ENCODE measurements at places on chromosomes 7 and 10.

DNA sequence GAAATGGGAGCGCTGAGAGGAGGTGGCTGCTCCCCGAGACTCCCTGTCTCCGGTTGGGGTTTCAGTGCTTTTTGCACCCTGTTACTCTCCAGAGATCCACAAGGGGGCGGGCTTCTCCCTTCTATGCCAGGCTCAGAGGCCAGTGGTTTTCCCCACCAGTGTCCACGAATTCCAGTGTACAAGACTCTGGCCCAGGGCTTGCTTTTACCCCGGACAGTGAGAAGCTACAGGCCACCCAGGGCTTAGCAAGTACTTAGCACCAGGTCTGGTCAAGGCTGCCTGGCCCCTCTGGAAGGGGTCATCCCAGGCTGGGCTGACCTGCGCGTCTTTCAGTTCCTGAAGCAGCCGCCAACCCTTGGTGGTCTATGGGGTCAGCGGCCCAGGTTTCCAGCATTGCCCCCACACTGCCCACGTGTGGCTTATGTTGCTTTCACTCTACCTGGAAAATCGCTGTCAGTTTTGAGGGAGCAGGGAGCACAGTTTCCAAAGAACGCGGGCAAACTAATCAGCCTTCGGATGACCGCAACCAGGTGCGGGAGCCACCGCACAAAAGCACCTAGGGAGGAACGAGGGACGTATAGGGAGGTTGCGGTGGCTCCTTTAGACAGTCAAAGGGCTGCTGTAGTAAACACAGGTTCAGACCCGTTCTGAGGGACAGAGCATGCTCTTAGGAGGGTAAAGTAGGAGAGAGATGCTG, 6.8 kb downstream of the CYP26A1 start:
- DNase-seq: peak; percentile 12

GRCh38 chr10:129530581-129530980, 63.5 kb downstream of the MGMT start:
- DNase-seq: no peak

DNA sequence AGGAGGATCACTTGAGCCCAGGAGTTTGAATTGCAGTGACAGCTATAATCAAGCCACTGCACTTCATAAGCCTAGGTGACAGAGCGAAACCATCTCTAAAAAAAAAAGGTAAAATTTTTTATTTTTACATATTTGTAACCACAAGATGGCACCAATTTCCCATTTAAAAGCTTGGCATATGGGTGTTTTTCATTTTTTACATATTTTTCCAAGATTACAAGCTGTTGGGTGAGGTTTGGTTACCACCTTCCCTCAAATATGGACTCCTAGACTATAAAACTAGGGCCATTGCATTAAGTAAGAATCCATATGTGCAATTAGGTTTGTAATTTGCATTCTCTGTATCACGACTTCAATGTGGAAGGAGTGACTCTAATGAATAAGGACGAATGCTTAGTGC, 129.3 kb upstream of the ACBD5 start:
- no peak for DNase-seq

GRCh38 chr10:77363210-77363609, 274.4 kb downstream of the KCNMA1 start:
- no peak for DNase-seq

- no peak for DNase-seq
Observed at GRCh38 chr7:70940597-70940996, 191.3 kb upstream of the GALNT17 start.

DNA sequence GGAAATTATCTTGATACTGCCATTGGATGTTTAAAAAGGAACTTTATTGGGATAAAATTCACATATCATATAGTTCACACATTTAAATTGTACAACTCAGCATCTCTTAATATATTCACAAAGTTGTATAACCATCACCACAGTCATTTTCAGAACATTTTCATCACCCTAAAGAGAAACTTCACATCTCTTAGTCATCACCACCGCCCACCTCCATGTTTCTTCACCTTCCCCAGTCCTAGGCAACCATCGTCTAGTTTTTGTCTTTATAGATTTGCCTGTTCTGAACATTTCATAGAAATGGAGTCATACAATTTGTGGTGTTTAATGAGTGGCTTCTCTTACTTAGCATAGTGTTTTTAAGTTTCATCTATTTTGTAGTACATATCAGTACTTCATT, 96.6 kb downstream of the ANKRD30A start:
- no peak for DNase-seq

GRCh38 chr10:85492684-85493083, 873.9 kb downstream of the GRID1 start:
- no peak for DNase-seq

DNA sequence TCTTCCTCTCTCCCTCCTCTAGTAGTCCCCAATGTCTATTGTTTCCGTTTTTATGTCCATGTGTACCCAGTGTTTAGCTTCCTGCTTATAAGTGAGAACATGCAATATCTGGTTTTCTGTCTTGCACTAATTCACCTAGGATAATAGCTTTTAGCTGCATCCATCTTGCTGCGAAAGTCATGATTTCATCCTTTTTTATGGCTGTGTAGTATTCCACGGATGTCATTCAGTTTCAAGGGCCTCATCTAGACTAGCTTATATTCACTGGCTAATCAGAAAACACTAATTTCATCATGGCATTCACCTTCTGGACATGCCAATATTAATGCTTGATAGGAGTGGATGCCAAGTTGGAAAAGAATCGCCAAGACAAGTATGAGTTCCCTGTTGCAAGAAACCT, 619.6 kb upstream of the AUTS2 start:
- DNase-seq: no peak

GRCh38 chr7:50594734-50595485, 29.7 kb upstream of the DDC start:
- DNase-seq: no peak

GRCh38 chr7:4531236-4531635, 150.9 kb upstream of the FOXK1 start:
- DNase-seq: no peak

DNA sequence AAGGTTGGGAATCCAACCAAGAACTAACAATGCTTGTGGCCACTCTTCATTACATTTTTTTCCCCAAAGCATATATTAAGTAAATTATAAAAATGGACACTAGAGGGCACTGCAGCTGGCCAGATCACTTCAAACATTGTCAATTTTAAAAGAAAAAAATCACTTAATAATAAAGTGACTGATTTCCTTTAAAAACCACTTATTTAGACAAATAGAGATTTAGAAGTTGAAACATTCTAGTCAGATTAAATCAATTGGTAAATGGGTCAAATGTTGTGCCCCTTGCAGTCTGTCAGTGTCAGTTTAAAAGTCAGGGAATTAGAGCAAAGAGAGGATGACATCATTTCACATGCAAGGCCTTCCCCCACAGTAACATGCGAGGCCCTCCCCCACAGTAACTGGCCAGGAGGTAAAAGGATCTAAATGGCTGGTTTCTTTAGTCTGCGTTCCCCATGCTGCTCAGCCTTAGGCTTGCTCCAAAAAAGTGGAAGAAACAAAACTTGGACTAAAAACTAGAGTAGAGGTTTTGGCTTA, 177.9 kb downstream of the SKAP2 start:
- no peak for DNase-seq

DNA sequence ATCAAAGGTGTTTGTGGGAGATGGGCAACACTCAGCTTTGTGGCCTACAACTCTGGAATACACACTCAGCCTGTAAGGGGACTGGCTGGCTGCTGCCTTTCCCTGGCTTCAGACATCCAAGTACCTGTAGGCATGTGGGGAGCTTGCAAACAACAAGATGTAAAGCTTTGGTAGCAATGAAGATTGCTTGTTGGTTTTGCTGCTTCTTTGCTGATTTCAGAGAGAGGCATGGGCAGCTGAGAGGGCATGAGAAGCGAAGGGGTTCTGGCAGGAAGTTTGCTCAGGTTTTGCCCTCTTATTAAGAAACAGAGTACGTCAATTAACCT, 434.8 kb downstream of the LRMDA start:
- DNase-seq: no peak

DNA sequence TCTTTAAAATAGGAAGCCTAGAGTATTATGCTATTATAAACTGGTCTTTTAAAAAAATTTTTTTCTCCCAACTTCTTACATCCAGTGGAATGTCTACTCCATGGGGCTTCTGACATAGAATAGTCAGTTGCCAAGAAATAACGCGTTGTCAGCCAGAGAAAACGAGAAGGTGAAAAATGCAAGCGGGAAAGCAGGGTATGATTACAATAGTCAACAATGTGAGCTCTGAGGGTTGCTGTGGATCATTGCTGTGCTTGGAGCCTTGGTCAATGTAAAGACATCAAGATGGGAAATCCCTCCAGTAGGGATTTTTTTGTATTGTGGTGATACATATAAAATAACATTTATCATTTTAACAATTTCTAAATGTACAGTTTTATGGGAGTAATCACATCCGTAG, 27.6 kb upstream of the PLPP4 start:
- DNase-seq: no peak

DNA sequence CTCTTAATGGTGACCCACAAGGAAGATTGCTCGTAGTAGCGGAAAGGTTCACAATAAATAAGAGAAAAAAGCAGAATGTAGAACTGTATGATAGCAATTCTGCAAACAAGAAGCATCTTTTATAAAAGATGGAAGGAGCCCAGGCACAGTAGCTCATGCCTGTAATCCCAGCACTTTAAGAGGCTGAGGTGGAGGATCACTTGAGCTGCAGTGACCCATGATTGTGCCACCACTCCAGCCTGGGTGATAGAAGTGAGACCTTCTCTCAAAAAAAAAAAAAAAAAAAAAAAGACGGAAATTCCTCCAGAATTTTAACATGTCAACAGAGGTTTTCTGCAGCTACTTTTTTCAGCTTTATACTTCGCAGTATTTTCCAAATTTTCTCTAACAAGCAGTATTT, 13.2 kb downstream of the GATAD1 start:
- no peak for DNase-seq

- DNase-seq: no peak
Observed at GRCh38 chr7:28228396-28228795, 47.8 kb upstream of the JAZF1 start.

- DNase-seq: no peak
Observed at GRCh38 chr7:20364571-20365196, 34.0 kb downstream of the ITGB8 start.

GRCh38 chr10:113540845-113541548, 11.9 kb upstream of the HABP2 start:
- no peak for DNase-seq

GRCh38 chr7:69678494-69679187, 80.4 kb downstream of the AUTS2 start:
- DNase-seq: no peak

DNA sequence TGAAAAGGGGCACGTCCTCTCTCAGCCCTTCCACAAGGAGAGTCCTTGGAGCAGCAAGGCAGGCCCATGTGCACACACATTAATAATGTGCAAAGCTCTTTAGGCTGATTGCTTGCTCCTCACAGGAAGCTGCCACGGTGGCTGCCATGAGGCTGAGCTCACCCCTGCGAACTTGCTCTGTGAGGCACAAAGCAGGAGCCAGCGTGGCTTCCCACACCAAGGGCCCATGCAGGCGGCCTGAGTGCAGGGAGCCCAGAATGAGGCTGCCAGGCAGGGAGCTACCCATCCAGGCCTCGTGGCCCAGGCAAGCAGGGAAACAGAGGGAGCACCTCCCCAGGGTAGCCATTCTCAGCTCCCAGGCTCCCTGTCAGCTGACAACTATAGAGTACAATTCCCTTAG, 242.9 kb downstream of the GRID1 start:
- no peak for DNase-seq

GRCh38 chr7:127667017-127667670, 15.2 kb downstream of the SND1 start:
- DNase-seq: no peak

DNA sequence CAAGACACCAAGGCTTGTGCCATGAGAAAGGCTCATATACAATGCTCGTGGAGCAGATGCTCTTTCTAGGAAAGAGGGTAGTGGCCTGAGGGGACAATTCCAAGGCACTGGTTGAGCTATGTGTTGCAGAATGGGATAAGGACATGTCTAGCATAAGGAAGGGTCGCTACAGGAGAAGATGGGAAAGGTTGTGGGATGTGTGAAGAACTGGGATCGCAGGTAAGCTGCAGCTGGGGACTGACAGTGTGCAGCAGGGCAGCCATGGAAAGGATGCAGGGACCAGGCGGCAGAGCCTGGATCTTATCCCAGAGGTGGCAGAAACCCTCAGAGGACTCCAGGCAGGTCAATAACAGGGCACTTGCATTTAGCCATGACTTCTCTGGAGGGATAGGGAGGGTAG, 56.1 kb downstream of the COBL start:
- no peak for DNase-seq

DNA sequence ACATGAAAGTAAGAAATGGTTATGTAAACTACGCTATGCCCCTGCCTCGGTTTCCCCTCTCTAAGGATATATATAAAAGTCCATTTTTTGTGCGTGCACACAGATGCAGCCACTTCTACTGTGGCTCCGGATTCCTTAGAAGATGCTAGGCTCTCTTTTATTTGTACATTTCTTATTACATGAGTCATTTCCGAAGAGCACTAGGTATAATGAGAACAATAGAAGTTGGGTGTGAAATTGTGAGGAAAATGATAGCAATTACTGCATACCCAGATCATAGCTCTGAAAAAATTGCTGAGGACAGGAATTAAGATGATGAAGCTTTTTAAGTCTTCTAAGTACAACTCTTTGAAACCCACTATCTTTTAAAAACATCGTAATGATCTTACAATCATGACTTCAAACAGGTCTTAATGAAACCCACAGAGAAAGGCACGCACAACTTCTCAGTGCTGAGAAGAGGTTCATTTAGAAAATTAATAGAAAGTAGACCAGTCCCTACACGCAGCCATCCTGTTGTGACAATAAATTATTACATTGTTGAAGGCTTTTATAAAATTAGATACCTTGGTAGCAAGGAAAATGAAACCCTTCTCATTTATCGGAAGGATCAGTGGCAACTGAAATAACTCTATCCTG, 96.2 kb upstream of the FGFR2 start:
- no peak for DNase-seq

- DNase-seq: no peak
Observed at GRCh38 chr7:3003936-3004335, 39.7 kb downstream of the CARD11 start.

- DNase-seq: no peak
Observed at GRCh38 chr10:29689001-29689400, 54.2 kb upstream of the SVIL start.

DNA sequence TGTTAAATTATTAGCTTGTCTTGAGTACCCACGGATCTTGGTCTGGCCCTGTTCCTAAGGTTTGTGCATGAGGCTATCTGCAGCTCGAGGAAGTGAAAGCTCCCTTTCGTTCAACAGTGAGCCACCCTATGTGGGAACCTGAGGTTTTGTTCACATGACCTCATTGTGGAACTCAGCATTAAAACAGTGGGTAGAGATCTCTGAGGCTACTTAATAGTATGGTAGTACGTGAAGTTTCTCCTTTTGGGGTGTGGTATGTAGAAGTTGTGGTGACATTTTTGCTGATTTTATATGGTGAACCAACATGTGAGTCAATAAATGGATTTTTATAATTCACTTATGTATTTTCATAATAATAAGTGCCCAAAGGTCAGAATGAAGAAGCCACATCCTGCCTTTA, 252.7 kb upstream of the FERD3L start:
- no peak for DNase-seq

DNA sequence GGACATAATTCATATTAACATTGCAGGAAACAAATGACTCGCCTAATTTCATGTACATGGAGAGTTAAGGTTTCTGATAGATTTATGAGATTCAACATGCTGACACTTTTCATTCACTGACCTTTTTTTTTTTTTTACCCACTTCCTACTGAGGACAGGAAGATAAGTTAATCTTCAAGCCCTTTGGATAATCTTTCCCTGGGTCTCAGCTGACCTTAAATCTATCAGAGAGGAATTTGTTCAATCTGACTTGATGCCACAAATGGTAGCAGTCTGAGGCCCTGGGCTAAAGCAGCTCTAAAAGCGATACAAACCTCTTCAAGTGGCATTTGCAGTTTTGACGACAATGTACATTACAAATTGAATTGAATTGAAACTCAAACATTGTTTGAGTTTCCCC, 493.3 kb upstream of the SORCS1 start:
- no peak for DNase-seq
